ENCODE measurements at places on chromosomes 2 and 18.

GRCh38 chr18:2480536-2480935, 90.8 kb downstream of the METTL4 start:
- DNase-seq, result no peak

DNA sequence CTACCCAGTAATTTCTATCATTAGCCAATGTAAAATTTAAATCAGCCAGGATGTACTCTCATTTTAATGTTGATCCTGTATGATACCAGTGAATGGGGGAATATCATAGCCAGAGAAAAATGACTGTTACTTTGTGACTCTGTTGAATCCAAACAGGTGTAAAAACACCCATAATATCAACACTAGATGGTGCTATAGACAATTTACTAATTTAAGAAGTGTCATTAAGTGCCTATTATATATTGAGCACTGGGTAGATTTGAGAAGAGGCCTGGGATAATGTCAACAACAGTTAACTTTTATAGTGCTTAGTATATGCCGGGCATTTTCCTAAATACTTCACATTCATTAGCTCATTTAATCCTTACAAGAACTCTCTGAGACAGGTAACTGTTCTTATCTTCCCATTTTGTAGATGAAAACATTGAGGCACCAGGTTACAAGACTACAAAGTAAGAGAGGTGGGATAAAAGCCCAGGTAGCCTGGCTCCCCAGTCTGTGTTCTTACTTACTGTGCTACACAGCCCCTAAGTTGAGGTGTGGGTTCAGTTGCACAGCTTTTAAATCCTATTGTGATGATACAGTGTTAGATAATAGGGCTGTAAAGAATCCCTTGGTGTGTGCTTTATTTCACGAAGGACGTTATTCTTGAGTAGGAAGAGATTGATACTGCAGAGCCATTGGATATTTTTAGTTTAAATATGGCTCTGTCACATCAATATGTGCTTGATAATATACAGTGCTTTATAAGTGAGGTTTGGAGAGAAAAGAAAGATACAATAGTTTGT, 325.5 kb downstream of the AGPS start:
- no peak for DNase-seq

- DNase-seq, result no peak
Observed at GRCh38 chr18:58388736-58389135, 240.2 kb downstream of the ALPK2 start.

GRCh38 chr2:54053830-54054229, 61.6 kb upstream of the ACYP2 start:
- DNase-seq, result no peak

DNA sequence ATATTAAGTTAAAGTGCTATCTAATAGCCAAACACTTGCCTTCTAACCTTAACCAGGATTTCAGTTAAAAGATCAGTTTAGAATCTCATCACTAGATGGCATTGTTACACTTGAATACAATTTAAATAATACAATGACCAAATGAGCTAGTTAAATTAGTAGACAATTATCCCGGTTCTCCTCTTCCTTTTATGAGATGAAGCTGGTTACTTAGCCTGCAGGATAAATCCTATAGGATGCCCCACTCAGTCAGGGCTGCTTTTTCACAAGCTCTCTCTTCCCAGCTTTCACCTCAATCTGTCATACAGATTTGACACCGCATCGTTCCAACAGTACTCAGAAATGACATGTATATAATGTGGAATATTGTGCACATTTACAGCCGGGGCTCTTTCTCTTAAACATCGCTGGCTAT, 678.8 kb downstream of the KCNJ3 start:
- peak; percentile 56 for DNase-seq

- no peak for DNase-seq
Observed at GRCh38 chr2:239378021-239378917, 22.6 kb downstream of the HDAC4 start.

GRCh38 chr2:23621616-23622015, 236.6 kb downstream of the KLHL29 start:
- no peak for DNase-seq

DNA sequence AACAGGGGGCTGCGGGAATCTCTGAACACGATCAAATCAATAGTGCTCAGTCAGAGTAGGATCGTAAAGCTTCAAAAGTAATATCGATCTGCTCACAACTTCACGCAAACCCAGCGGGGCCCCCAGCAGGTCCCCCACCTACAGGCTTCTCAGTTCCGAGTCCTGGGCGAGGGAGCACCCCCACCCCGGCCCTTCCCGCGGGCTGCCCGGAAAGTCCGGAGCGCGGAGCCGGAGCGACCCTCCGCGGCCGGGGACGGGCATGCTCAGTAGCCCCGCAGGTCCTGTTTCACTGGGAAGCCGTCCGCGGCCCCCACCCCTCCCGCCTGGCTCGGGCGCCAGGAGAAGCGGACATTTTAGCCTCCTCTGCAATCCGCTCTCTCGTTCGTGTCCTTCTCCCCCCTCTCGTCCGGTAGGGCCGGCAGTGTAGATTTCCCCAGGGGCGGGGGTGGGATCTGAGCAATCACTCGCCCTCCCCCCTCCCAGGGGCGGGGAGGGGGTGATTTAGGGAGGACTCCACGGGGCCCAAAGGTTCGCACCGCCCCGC, 3.3 kb upstream of the SPRED2 start:
- peak; percentile 77 for DNase-seq

DNA sequence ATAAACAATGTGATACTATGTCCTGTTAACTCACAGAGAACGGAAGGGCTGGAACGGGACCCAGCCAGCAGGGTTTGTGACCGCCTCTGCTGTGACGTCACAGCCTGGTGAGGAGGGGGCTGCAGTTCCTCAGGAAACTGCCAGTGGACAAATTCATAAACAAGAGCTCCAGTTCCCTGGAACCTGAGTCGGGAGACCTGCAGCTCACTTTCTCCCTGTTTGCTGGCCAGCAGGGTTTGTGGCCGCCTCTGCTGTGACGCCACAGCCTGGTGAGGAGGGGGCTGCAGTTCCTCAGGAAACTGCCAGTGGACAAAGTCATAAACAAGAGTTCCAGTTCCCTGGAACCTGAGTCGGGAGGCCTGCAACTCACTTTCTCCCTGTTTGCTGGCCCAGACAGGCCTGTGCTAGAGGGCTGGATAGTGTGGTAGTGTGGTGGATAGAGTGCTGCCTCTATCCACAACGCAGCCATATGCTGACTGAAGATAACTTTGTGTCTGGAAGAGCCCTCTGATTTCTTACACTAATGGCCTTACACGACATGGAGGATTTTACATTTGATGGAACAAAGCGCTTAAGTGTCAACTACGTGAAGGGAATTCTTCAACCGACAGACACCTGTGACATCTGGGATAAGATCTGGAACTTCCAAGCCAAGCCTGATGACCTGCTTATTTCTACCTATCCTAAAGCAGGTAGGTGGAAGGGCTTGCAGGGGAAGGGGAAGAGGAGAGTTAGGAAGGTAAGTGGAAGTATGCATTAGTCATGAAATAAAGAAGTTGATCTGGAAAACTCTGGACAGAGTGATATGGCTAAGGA, at the start of gene SULT1C4:
TSS of gene SULT1C4 (plus strand) at position 140 of the 816 bp plus-strand sequence. CDS start at position 524, 384 bp downstream.
- peak; percentile 21 for DNase-seq

GRCh38 chr2:133589456-133589855, 21.2 kb upstream of the NCKAP5 start:
- no peak for DNase-seq

DNA sequence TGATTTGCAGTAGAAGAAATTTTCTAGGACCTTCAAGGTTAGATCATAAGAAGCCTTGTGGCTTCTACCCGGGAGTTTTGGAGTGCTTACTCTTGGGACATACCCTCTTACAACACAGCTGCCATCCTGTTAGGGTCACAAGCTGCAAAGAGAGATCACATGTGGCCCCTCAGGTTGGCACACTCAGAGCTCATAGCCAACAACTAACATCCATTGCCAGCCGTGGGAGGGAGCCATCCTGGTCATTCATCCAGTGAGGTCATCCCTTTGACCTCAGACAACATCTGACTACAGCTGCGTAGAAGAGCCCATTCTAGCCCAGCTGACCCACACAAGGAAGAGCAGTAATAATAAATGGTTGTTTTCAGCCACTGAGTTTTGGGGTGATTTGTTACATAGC, 76.9 kb upstream of the NABP1 start:
- DNase-seq, result no peak

DNA sequence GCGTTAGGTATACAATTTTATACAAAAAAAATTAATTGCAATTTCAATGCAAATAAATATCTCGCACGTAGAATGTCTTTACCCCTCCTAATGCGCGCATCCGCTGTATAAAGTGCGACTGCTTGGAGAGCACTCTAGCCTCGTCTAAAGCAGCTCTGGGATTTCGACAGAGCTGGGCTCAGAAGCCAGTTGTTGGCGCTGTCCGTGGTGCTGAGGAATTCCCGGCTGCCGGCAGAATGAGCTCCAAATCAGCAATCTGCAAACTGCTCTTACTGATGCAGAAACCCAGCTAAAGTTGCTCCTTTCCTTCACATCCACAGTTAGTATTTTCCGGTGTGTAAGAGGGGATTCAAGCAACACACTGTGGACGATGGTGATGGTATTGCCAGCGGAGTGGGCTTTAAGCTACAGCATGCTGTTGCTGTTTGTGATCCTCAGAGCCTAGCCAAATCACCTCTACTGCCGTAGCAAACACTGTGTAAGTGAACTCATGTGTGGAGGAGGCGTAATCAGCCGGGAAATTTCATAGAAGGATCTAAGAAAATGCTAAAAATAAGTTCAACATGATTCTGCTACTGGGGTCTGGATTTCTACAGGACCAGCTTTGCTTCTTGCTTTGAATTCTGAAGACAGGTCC, at the start of gene VWC2L:
TSS of gene VWC2L (plus strand) at position 137 of the 637 bp plus-strand sequence. CDS start 3,140 bp downstream, outside the sequence.
- peak; percentile 75 for DNase-seq

- DNase-seq, result no peak
Observed at GRCh38 chr18:25278394-25278793, 73.6 kb downstream of the ZNF521 start.

GRCh38 chr2:197929008-197929885, 124.9 kb downstream of the PLCL1 start:
- DNase-seq, result no peak

DNA sequence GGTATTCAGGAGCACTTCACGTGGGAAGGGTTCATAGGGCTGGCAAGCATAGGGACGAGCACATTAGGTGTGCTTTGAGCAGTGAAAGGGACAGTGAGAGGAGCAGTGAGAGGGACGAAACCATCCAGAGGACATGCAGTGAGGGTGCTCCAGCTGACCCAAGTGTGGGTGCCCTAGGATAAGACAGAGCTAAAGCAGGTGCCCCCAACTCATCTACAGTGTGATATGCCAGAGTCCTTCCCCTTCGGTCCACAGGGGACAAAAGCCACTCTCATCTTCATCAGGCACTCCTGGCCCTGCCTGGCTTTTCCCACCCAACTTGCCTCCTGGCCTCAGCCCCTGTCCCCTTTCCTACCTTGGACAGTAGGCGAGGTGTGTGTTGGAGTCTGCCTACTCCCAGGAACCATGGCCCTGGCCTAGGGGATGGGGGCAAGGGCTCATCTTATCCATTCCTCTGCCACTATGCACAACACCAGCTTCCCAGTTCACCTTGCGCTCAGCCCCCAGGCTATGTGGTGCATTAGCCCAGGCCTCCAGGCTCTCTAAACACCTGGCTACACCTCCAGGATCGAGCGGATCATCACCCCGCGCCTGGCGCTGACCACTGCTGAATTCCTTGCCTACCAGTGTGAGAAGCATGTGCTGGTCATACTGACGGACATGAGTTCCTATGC, 16.1 kb upstream of the ANKRD53 start:
- DNase-seq, result no peak

- no peak for DNase-seq
Observed at GRCh38 chr18:49073437-49073836, 122.7 kb upstream of the SMAD7 start.

GRCh38 chr2:37394796-37395555, 50.5 kb downstream of the QPCT start:
- DNase-seq, result no peak

DNA sequence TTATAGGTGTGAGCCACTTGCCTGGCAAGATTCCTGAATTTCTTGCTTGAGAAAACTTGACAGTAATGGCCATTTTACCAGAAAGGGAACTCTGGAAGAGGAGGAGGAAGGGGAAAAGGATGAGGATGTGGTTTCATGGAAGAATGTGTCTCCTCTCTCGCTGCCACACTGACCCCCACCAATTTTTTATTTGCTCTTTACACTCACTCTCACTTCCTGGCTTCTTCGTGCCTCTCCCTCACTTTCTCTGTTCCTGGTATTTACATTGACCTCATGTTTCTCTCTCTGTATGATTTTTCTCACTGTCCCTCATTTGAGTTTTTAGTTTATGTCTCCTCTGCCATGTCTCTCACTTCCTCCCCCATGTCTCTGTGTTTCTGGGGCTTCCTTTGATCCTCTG, 134.5 kb upstream of the CAB39 start:
- DNase-seq, result no peak

DNA sequence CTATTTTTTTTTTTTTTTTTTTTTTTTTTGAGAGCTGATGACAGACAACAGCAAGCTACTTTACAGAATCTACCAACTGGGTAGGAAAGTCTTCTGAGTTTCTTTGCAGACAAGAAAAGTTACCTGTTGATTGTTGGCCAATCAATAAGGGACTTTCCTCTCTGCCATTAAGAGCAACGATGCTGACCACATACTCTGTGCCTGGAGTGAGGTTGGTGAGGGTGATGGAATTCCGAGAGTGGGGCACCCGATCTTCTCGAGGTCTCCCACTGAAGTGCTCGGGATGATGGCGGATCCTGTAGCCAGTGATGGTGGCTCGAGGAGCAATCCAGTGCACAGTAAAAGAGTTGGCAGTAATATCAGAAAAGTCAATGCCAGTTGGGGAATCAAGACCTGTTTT, 49.3 kb downstream of the FN1 start:
- no peak for DNase-seq
